Osteoblast (primary cell): ENCODE measurements at places on chromosomes 16 and 17. TPM values are rescaled to one million over a fixed set of nuclear protein-coding genes. Genes with fewer than 3 reads are reported as not detected.

DNA sequence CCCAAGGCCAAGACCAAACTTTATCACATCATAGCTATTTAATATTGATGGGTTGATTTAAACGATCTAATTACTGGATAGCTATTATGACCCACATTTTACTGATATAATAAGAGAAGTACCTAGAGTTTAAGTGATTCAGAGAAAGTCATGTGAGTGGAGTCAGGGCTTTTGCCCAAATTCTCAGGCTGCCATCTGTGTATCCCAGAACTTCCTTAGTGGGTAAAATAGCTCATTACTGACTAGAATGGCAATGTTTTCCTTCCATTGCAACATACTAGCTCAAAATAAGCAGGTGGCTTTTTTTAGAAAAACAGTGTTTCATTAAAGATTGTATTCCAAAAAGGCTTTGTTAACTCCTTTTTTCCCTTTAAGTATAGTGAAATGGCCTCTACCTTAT is 113.9 kb upstream of the MAF start:
- H3K4me1 ChIP-seq, result no peaks in the 10 kb centered on the region
- H3K27me3 ChIP-seq, result no peaks in the 10 kb centered on the region
- no peak overlapping the region for H3K4me3 ChIP-seq
- H3K27ac ChIP-seq, result no peak overlapping the region

DNA sequence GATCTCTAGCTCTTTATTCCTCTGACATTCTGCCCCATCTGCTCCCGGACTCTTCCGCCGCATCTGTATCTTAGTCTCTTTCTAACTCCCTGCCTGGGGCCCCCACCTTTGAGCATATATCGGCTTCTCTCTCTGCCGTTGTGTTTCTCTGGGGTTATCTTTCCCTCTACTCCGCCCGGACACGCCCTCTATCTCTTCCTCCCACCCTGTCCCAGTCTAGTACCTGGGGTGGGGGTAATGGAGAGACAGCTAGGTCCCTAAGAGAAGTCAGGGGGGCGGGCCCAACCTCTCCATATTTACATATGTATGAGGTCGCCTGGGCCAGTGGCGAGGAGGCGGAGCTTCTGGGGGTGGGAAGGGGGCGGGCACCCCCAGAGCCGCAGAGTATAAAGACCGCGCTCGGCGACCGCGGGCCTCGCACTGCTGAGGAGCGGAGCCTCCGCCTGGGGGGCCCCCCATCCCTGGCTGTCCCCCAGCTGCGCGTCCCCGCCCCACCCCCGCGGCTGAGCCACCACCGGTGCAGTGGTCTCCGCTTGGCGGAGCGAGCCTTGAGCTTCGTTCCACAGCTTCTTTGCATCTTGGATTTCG is at the start of gene ATP1B2:
ATP1B2 (plus strand) TSS at position 418 of the 588 bp plus-strand sequence. CDS start 593 bp downstream, outside the sequence.
- H3K4me1 ChIP-seq, result no peaks in the 10 kb centered on the region
- H3K27ac ChIP-seq, result no peak within 1 kb of the TSS
- H3K27me3 ChIP-seq, result peaks cover 55% of the 10 kb centered on the region
- no peaks in the 10 kb centered on the region for H3K36me3 ChIP-seq
- peak; percentile 86 for DNase-seq

GRCh38 chr16:78523212-78523985 is 423.9 kb downstream of the WWOX start:
- no peaks in the 10 kb centered on the region for H3K27me3 ChIP-seq
- H3K4me1 ChIP-seq, result no peaks in the 10 kb centered on the region
- no peak overlapping the region for H3K27ac ChIP-seq
- no peaks in the 10 kb centered on the region for H3K36me3 ChIP-seq
- DNase-seq, result no peak

Gene ZNF207
- 131 and 144 TPM in 2 replicates for total RNA-seq

DNA sequence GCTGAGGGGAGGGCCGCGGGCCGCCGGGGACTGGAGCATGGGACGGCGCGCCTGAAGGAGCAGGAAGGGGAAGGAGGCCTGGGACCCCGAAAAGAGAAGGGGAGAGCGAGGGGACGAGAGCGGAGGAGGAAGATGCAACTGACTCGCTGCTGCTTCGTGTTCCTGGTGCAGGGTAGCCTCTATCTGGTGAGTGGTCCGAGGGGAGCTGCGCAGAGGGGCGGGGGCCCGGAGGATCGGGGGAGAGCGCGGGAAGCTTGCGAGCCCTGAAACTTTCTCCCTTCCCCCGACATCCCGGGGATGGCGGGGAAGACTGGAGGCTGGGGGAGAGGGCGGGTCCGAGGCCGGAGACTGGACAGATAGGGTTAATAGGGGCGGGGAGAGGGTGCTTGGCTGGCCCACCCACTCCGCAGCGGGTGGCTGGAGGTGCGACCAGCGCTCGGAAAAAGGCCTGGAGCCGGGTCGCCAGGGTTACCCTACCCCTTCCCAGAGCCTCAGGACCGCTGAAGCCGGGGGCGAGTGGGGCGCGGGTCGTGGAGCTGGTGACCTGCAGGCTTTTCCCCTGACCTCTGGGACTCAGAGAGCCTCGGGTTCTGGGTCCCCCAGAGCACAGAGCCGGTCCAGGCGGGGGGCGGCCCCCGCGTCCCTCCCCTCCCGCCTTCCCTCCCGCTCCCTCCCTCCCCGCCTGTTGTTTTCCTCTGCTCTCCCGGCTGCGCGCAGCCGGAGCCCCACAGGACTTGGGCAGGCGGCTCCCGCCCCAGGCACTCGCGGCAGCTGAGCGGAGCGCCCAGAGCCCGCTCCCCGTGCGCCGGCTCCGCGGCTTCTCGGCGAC is 631 bp downstream of the NXPH3 start:
- H3K4me1 ChIP-seq, result peaks cover 3% of the 10 kb centered on the region
- no peak overlapping the region for H3K27ac ChIP-seq
- peak; percentile 96 for DNase-seq

- H3K4me1 ChIP-seq, result peaks cover 33% of the 10 kb centered on the region
- H3K27ac ChIP-seq, result no peak overlapping the region
- H3K4me3 ChIP-seq, result no peak overlapping the region
- H3K27me3 ChIP-seq, result no peaks in the 10 kb centered on the region
These were observed 34.7 kb downstream of the MYO18A start for GRCh38 chr17:29145289-29146073.

DNA sequence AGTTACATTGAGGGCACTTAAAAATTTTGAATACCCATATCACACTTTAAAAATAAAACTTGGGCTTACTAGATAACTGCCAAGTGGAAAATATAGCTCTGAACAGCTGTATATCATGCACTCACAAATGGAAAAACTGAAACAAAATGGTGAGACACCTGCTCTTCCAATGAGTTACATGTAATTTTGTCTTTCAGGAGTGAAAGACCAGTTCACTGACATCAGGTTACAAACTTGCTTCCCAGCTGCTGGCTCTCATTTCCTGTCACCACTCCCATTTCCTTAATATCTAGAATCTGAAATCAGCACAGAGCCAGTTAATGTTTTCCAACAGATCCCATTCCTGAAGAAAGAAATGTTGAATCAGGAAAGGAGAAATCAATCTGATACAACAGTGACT is 10.8 kb downstream of the CSNK2A2 start:
- H3K4me3 ChIP-seq, result no peak overlapping the region
- no peak overlapping the region for H3K27ac ChIP-seq
- DNase-seq, result no peak

DNA sequence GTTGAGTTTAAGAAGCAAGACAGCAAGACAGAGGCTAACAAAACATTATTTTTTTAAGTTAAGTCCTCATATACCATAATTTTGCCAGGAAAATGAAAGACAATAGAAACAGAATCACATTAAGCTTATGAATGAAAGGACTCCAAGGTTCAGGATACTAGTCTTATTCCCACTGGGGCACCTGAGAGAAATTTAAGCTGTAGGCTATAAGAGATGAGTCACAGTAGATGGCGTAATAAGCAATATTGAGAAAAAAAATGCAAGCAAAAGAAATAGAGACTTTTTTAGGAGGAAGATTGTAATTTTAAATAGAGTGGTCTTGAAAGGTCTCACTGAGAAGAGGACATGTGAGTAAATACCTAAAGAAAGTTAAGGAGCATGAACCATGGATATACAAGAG is 57.1 kb upstream of the KIF2B start:
- no peak overlapping the region for H3K4me3 ChIP-seq
- H3K27ac ChIP-seq, result no peak overlapping the region
- H3K27me3 ChIP-seq, result no peaks in the 10 kb centered on the region

Gene TMEM100
- 0.36 and 0.59 TPM in 2 replicates for total RNA-seq

DNA sequence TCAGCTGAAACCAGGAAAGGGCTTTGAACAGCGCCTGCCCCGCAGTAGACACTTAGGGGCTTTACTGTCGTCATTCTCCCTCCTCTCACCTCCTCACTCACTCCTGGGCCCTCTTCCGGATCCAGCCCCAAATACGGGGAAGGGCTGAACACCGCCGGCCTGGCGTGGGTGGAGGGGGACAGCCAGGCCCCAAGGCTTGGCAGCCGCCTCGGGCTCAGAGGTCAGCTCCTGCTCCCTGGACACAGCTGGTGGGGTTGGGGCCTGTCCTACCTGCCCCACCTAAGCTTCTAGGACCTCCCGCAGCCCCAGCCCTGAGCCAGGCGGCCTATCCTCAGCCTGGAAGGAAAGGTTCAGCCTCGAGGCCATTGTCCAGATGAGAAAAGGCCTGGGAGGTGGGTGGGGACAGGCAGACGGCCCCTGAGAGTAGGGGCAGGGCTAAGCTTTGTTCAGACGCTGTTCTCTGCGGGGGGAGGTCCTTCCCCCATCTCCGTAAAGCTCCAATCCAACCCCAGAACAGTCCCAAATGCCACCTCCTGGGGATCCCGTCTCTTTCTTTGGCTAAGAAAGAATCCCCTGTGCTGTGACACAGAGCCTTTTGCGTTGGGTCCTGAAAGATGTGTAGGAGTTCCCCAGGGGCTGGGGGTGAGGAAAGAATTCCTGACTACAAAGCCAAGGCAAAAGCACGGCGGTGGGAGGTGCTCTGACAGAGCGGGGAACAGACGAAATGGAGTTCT is 881 bp upstream of the LLGL1 start:
- H3K27me3 ChIP-seq, result no peaks in the 10 kb centered on the region
- H3K27ac ChIP-seq, result peak overlapping the region; percentile 58
- H3K4me3 ChIP-seq, result peak overlapping the region; percentile 58
- DNase-seq, result peak; percentile 91
- H3K4me1 ChIP-seq, result peaks cover 37% of the 10 kb centered on the region

DNA sequence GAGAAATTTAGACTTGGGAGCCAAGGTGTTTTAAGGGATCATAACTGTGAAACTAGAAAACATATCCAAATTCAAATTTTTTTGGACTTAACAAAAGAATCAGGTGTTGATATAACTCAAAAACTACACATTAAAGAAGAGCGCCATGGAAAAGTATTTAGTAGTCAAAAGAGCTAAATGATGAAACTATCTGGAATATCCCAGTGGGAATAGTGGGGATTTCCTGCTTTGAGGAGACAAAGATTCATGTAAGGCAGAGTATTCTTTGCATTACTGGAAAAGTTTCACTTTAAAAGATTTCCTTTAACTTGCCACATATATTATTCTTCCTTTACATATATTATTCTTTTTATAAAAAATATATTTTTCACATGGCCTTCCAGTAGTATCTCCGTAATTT is 40.3 kb upstream of the VPS4A start:
- no peaks in the 10 kb centered on the region for H3K27me3 ChIP-seq
- no peak for DNase-seq
- no peak overlapping the region for H3K4me3 ChIP-seq
- peaks cover 36% of the 10 kb centered on the region for H3K4me1 ChIP-seq

Gene HOXB4
- 0.29 and 0.36 TPM in 2 replicates for total RNA-seq

Gene QPRT
- total RNA-seq, result 18.0 and 19.5 TPM in 2 replicates

DNA sequence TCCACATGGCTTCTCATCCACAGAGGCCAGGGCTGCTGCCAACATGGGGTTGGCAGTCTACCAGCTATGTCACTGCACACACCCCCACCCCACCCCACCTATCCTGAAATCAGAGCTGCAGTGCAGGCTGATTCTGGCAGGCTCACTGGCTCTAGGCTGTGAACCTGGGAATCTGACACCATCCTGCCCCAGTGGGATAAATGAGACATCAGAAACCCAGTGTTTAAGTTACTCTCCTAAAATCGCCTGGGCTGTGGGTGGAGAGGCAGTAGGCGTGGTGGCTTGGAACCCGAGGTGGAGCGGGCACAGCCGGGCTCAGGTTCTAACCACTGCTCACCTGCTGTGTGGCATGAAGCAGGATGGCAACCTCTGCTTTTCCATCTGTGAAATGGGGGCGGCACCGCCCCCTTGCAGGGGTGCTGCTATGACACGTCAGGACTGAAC is 5.6 kb downstream of the SLC38A8 start:
- H3K4me1 ChIP-seq, result no peaks in the 10 kb centered on the region
- no peak overlapping the region for H3K4me3 ChIP-seq

Gene FAM20A
- total RNA-seq, result 63.3 and 72.2 TPM in 2 replicates

GRCh38 chr16:10566613-10567012 is 13.8 kb downstream of the EMP2 start:
- peaks cover 17% of the 10 kb centered on the region for H3K4me1 ChIP-seq
- DNase-seq, result no peak

- H3K4me1 ChIP-seq, result no peaks in the 10 kb centered on the region
- no peak overlapping the region for H3K27ac ChIP-seq
- no peaks in the 10 kb centered on the region for H3K36me3 ChIP-seq
- no peaks in the 10 kb centered on the region for H3K27me3 ChIP-seq
- peak overlapping the region; percentile 74 for H3K4me3 ChIP-seq
These were observed 952 bp upstream of the PRSS27 start for GRCh38 chr16:2720719-2721633.

DNA sequence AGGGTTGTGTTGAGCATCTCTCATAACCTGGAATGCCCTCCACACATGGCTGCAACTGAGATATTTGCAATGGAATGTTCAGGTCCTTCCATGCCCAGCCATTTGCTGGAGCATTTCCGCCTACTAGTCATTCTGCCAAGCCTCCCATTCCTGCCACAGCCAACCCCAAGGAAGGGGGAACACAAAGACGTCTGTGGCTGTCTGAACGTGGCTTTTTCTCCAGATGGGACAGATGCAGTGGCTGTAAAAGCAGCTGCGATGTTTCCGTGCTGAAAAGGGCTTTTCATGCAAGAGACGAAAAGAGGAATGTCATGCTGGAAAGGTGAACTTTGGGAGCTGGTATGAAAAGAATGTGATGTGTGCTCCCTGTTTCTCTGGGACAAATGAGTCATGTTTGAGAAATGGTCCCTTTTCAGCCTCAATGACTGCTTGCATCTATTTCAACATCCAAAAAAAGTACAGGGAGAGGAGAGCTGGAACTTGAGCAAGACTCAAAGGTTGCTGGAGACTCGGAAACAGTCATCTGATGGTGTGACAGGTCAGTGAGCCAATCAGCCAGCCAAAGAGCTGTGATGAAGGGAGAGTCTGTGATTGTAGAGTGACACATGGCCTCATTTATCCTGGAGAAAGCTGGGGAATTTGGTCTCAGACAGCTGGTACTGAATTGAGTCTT is 208.9 kb downstream of the SHISA9 start:
- H3K27ac ChIP-seq, result no peak overlapping the region
- H3K36me3 ChIP-seq, result no peaks in the 10 kb centered on the region
- H3K27me3 ChIP-seq, result no peaks in the 10 kb centered on the region
- no peak for DNase-seq

Gene AATF
- total RNA-seq, result 22.4 and 24.2 TPM in 2 replicates

GRCh38 chr17:62172492-62173291 is 107.6 kb upstream of the MED13 start:
- no peak overlapping the region for H3K4me3 ChIP-seq
- no peak overlapping the region for H3K27ac ChIP-seq
- no peaks in the 10 kb centered on the region for H3K36me3 ChIP-seq
- H3K4me1 ChIP-seq, result peaks cover 7% of the 10 kb centered on the region
